CD14-positive monocyte (primary cell): ENCODE measurements at places on chromosomes 7 and 10.

GRCh38 chr10:122567056-122567660 is 6.6 kb downstream of the DMBT1 start:
- DNase-seq = peak; percentile 9

- DNase-seq = no peak
These were observed 27.9 kb downstream of the GNG11 start for GRCh38 chr7:93949423-93949822.

DNA sequence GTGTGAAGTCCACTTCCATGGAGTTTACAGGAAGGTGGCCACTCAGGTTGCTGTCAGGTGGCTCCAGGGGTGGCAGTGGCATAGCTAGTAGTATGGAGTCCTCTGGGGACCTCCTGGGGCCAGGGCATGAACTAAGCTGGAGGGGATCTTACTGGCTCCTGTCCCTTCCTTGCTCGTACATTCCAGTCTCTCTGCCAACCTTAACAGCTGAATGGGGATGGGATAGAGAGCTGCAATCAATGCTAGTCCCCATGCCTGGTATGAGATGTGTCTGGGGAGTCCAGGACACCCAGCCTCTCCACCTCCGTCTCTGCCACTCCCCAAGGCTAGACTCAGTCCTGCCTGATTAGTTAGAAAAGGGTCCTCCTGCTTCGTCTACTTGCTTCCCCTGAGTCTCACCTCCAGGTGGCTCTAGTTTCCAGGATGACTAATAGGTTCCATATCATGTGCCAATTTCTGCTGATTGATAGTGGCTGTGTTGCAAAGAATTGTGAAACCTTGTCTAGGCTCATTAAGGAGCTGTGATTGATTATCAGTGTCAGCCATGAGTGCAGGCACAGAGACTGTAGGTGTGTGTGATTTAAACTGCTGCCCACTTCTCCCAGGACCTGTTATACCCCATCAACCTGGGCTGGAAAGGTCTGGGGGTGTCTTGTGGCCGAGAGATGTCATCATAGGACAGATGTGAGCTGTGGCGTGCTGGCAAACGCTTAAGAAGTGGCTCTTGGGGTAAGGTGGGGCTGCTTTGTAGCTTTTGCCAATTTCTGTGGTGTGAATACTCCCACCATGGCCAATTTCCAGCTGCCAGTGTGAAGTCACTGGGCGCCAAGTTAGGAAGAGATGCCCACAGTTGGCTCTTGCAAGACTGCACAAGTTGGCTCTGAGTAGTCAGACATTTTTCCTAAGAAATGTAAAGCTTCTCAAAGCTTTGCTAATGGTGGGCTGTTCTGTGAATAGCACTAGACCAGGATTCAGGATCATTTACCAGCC is 59.8 kb downstream of the COL13A1 start:
- no peak for DNase-seq

DNA sequence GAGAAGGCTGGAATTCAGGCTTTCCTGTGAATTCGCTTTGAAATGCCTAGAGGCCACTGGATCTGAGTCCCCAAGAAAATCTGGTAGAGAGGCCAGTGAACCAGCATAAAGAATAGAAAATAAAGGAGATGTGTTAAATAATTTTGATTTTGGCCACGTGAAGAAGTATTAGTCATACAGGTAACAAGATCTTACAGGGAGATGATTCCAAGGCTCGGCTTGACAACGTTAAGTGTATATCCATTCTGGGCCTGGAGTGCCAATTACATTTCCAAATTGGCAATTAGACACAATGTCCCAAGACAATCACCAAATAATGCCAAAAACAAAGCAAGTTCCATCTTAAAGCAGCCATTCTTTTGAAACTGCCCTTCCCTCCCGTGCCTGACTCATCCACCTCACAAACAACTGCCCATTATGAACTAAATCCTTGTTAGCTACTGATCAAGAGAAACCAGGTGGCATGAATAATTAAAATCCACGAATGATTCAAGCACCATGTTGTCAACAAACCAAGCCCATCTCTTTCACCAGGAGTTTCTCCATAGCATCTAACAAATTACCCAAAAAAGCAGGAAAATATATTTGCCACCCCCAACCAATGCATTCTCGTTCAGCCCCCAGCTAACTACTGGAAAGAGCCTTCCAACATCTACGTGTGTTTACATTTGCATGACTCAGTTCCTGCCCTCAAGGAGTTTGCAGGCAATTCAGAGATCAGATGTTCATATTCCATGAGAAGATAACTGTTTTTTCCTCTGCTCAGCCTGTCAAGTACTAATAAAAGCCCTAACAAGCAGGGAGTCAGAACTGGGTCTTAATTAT is 8.5 kb downstream of the KCNMA1 start:
- DNase-seq = no peak

DNA sequence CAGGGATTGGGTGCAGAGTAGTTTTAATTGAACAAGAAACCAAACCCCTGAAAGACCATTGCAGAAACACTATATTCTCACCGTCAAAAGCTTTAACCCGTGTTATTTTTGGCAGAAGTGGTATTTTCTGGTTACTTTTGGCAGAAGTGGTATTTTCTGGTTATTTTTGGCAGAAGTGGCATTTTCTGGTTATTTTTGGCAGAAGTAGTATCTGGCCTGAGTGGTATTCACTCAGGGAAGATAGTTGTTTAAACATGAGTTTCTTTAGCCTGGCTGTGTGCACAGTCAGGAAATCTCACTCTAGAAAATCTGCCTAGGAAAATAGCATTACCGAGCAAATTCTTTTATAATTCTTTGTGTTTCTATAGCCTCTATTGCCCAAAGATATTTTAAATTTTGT is 322.7 kb downstream of the GFRA1 start:
- no peak for DNase-seq

GRCh38 chr10:33192190-33192589 is 142.3 kb downstream of the NRP1 start:
- DNase-seq = no peak

DNA sequence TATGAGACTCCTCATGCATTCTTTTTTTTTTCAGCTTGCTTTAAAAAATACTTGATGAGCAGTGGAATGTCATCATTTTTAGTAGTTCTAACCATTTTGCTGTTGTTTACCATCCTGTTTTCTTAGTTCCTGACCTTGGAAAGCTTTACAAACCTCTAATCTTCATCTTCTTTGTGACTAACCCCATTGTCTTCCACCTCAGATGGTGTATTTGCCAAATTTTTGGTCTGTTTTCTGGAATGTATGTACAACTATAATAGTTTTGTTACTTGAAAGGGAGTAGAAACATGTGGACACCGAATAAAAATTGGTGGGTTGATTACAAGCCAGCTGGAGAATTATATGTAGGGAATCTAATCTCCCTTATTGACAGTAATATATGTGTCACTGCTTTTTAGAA is 172.7 kb downstream of the SND1 start:
- DNase-seq = no peak

DNA sequence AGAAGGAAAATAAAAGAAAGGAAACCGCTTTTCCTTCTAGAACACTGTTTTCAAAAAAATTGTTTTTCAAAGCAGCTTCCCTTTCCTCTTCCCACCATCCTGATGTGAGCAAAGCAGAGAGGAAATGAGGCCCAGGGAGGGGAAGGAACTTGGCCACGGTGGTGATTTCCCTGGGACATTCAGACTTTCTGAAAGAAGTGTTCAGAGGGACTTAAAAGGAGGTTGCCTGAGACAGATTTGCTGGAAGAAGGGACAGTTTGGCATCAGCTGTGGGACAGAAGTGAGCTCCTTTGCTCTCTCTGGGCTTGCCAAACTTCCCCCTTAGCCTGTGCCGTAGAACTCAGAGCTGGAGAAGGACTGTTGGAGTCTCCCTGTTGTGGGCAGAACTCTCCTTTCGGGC is 30.3 kb downstream of the ADCYAP1R1 start:
- DNase-seq = no peak

DNA sequence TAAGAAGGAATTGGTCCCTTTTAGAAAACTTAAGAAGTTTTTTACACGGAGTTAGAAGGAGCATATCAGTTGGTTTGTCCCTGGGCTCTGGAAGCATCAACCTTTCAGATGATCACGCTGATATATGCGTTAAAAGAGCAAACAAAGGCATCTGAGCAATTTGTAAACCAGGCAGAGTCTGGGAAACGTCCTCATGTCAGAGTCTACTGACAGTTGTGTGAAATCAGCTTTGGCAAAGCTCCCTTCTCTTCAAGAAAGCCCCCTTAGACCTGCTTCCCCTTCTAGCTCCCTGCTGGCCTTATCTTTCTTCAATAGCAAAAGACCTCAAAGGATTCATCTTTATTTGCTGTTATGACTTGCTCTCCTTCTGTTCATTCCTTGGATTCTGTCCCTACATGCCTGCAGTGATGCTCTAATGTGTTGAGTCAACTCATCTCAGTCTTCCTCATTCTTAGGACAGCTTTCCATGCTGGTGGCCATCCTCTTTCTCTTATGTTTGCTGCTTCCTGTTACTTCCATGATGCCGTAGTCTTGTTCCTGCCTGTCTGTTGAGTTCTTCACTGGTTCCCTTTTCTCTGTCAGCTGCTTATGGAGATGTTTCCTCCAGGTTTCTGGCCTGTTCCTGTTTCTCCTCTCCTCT is 106.5 kb upstream of the BMPER start:
- DNase-seq = no peak

GRCh38 chr10:25692761-25693160 is 241.3 kb upstream of the MYO3A start:
- no peak for DNase-seq

GRCh38 chr7:55210716-55211115 is 154.4 kb upstream of the LANCL2 start:
- DNase-seq = no peak

- no peak for DNase-seq
These were observed 26.4 kb upstream of the ANKRD1 start for GRCh38 chr10:90947030-90947960.

- DNase-seq = no peak
These were observed 695 bp downstream of the HSPA12A start for GRCh38 chr10:116741391-116742351.

GRCh38 chr10:78944723-78945312 is 123.9 kb upstream of the ZMIZ1 start:
- DNase-seq = no peak

GRCh38 chr7:121774563-121774962 is 98.4 kb upstream of the PTPRZ1 start:
- DNase-seq = no peak

GRCh38 chr7:30525429-30525828 is 20.8 kb upstream of the GGCT start:
- DNase-seq = no peak

- no peak for DNase-seq
These were observed 400.0 kb upstream of the CELF2 start for GRCh38 chr10:10617686-10618085.

- no peak for DNase-seq
These were observed 978.6 kb downstream of the SORCS1 start for GRCh38 chr10:106185951-106186350.

- no peak for DNase-seq
These were observed 19.6 kb downstream of the WIPF3 start for GRCh38 chr7:29825775-29826529.

GRCh38 chr7:44218418-44219201 is 17.8 kb downstream of the YKT6 start:
- DNase-seq = no peak

GRCh38 chr7:75642810-75643486 is 95.8 kb downstream of the HIP1 start:
- DNase-seq = peak; percentile 86

DNA sequence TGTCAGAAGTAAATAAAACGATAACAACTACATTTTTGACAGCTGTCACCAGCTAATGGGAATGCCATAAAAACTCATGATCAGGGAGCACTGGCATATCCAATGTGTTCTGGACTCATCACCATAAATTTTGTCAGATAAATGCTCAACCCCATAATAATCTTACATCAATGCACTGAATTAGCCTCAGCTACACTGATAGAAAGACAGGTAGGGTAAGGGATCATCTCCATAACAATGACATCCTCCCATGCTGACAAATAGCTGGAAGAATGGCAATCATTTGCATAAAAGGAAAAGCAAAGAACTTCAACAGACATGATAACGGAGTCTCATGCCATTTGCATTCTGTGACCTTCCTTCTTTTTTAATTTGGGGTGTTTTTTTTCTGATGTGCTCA is 352.8 kb upstream of the PFKP start:
- no peak for DNase-seq

DNA sequence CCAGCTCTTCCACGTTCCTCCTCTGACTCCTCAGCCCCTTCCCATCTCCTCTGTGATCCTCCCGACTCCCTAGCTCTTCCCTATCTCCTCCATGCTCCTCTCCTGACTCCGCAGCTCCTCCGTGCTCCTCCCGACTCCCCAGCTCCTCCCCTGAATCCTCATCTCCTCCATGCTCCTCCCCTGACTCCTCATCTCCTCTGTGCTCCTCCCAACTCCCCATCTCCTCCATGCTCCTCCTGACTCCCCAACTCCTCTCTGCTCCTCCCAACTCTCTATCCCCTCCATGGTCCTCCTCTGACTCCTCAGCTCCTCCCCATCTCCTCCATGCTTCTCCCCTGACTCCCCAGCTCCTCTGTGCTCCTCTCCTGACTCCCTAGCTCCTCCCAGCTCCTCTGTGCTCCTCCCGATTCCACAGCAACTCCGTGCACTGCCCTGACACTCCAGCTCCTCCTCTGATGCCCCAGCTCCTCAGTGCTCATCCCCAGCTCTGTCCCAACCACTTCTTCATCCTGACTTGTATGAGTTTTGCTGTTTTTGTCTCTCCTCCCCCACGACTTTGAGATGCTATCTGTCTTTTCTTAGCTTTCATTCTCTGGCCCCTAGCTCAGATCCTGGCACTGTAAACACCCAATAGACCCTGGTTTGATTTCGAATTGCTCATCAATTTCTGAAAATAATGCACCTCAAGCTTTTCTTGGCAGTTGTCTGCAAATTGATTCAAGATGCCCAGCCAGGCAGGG is 38.3 kb downstream of the OAT start:
- no peak for DNase-seq

DNA sequence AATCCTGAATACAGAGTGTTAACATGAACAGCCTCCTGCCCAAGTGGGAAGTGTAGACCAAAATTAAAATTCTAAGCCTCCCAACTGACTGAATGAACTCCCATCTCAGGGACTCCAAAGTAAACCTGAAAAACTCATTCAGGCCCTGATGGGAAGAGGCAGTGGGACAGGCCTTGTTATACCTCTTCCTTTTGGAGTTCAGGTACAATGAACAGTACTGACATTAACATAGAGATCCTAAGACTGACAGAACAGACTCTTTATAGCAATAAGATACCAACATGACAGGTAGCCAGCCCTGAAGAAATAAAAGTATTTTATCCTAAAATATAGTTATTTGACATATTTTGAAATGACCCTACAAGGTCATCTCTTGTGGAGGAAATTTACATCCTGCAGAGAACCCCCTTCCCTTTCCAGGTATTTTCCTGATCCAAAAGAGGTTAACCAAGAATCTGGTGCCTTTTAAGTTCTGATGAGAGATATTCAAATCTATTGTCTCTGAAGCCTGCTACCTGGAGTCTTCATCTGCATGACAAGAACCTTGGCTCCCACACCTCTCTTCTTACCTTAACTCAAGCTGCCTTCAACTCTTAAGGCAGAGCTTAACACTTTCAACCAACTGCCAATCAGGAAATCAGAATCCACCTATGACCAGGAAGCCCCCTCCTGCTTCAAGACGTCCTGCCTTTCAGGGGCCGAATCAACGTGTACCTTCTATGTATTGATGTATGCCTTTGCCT is 103.3 kb upstream of the PFKP start:
- DNase-seq = no peak
